ENCODE measurements at places on chromosomes 3 and 15. TPM values are rescaled to one million over a fixed set of nuclear protein-coding genes. Genes with fewer than 3 reads are reported as not detected.

DNA sequence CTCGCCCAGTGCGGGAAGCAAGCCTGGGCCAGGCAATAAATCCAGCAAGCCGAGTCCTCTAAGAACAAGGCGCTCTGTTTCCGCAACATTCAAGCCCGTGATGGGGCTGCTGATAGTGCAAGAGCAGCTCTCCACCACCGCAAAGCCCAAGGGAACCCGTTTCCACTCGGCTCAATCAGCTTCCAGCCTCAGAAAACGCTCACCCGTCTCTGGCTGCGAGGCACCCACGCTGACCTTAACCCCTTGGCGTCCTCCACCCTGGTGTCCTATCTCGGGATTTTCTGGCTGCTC lies 17.8 kb downstream of the SPATA12 start:
- no peaks in the 10 kb centered on the region for H3K27me3 ChIP-seq
- H3K4me3 ChIP-seq, result peak overlapping the region; percentile 84
- H3K27ac ChIP-seq, result peak overlapping the region; percentile 78

MYRIP gene
- 2.6 TPM for total RNA-seq

- H3K27me3 ChIP-seq, result no peaks in the 10 kb centered on the region
- H3K4me1 ChIP-seq, result peaks cover 14% of the 10 kb centered on the region
- H3K4me3 ChIP-seq, result peak overlapping the region; percentile 17
- peak; percentile 50 for DNase-seq
Measured at GRCh38 chr3:188266562-188267274, 112.8 kb downstream of the LPP start.

LTK gene
- total RNA-seq, result 0.29 TPM

FBXO40 gene
- not detected for total RNA-seq

GRCh38 chr3:76997733-76998132 lies 42.2 kb upstream of the ROBO2 start:
- H3K4me1 ChIP-seq, result no peaks in the 10 kb centered on the region
- no peaks in the 10 kb centered on the region for H3K36me3 ChIP-seq
- DNase-seq, result no peak
- H3K4me3 ChIP-seq, result no peak overlapping the region

- no peaks in the 10 kb centered on the region for H3K27me3 ChIP-seq
- DNase-seq, result no peak
- H3K27ac ChIP-seq, result no peak overlapping the region
- no peaks in the 10 kb centered on the region for H3K36me3 ChIP-seq
Measured at GRCh38 chr3:147705651-147706051, 296.5 kb downstream of the ZIC1 start.

GOLGA8J gene
- total RNA-seq, result not detected

ANKUB1 gene
- total RNA-seq, result not detected

DNA sequence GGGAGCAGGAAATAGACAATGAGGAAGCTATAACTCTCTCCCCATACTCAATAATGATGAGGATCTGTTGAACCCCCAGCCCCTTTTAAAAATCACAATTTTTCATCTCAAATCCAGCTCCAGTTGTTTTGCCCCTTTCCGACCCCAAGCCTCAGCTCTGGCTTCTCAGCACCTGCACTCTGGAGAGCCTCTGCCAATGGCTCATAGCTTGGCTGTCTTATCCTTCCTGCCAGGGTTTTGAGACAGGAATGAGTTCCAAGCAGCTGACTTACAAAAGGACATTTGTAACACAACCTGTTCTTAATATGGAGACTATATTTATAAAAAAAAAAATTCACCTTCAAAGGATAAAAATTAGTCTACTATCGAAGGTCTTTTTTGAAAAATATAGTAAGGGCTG lies 105.9 kb upstream of the NEDD4 start:
- H3K36me3 ChIP-seq, result peaks cover 6% of the 10 kb centered on the region
- no peak overlapping the region for H3K4me3 ChIP-seq
- no peak for DNase-seq
- H3K27ac ChIP-seq, result no peak overlapping the region
- no peaks in the 10 kb centered on the region for H3K4me1 ChIP-seq

All from breast epithelium (tissue), 4 donors.